ENCODE measurements at places on chromosomes 4 and X.

DNA sequence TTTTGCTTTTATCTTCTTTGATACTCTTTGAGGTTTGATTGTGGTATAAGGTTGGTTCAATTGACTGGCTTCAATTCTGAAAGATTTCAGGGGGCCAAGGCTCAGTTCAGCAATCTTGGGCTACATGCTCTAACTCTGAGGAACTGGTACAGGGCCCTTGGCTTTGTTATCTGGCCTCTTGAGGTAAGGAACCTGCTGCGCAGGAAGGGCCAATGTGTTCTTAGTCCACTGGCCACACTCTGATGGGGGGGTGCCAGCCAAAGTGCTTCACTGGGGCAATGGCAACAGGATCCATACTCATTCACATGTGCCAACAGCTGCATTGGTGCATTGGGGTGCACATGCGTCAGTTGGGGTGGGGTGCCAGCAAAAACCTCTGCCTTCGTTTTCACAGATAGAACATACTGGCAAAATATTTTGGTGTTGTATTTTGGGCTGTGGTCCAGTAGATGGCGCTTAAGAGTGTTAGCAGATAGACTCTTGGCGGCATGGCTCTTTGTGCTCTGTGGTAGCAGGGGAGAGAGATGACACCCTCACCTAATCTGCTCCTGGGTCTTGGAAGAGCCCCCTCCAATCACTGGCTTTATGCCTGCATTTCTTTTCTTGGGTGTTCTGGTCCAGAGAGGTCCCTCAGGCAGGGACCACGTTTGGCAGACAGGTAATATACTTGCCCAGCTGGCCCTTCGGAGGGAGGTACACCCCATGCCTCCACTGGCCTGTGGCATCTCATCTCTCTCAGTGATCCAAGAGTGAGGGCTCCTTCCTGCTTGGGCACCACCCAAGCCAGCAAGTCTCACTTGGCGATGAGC lies 42.9 kb downstream of the NDST3 start:
- peak; percentile 60 for DNase-seq

GRCh38 chr4:154348657-154349056 lies 142.9 kb downstream of the DCHS2 start:
- peak; percentile 44 for DNase-seq

DNA sequence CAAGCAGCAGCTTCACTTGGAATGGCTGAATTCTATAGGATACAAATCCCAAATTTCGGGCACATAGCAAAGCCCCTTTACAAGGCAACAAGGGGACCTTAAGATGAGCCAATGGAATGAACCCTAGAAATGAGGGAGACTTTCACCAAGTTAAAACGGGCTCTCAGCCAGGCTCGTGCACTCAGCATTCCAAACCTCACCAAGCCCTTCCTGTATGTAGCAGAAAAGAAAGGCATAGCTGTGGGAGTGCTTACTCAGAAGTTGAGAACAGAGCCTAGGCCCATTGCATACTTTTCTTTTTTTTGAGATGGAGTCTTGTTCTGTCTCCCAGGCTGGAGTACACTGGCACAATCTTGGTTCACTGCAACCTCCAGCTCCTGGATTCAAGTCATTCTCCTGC lies 10.8 kb upstream of the HERC5 start:
- no peak for DNase-seq

DNA sequence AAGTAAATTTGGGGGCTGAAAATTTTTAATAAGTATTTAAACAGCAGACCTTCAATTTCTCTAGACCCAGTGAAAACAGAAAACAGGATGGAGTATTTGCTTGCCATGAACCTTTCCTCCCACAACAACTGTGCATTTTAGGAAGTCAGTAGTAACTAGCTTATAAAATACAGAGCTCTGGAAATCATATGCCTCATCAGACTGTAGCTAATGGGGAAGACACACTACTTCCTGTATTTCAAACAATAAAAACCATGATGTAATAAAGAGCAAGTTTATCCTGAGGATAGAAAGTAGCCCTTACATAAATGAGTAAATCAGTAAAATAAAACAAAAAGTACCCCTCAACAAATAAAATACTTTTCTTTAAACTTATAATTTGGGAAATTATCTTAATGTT lies 280.1 kb upstream of the ZFP42 start:
- DNase-seq: no peak

DNA sequence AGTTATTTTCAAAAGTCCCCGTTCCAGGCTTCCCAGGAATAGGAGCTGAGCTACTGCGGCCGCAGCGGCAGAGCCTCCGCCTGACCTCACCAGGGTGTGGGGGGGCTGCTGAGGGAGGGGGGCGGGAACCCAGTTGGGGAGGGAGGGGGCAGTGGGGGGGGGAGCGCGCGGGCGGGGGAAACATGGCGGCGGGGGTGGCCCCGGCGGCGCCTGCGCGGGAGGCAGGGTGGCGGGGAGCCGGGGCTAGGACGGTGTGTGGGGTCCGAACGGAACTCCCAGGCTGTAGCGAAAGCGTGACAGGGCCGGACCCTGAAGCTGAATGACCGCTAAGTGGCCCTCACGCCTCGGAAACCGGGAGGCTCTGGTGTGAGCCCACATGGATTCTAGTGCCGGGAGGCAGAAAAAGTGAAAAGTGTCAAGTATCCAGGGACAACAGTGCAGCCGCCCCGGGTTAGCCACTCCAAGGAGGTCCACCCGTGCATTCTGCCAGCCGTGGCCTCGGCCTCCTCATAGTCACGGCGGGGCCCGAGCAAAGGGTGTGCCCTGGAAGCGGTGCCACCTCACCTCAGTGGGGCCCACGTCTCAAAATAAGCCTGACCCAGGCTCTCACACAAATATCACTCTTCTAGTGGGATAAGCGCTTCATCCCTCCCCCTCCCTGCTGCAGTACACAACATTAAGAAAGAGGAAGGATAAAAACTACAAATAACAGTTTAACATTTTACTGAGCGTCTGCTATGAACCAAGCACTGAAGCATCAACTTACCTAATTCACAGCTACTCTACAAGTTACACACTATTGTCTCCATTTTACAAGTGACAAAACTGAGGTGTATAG lies at the start of gene KLHL13:
TSS of gene KLHL13 (minus strand) at position 98 of the 838 bp plus-strand sequence. CDS start 88,337 bp downstream, outside the sequence.
- no peak for DNase-seq

- DNase-seq: no peak
These were observed 48.6 kb downstream of the ADGRL3 start for GRCh38 chr4:61248705-61249104.

DNA sequence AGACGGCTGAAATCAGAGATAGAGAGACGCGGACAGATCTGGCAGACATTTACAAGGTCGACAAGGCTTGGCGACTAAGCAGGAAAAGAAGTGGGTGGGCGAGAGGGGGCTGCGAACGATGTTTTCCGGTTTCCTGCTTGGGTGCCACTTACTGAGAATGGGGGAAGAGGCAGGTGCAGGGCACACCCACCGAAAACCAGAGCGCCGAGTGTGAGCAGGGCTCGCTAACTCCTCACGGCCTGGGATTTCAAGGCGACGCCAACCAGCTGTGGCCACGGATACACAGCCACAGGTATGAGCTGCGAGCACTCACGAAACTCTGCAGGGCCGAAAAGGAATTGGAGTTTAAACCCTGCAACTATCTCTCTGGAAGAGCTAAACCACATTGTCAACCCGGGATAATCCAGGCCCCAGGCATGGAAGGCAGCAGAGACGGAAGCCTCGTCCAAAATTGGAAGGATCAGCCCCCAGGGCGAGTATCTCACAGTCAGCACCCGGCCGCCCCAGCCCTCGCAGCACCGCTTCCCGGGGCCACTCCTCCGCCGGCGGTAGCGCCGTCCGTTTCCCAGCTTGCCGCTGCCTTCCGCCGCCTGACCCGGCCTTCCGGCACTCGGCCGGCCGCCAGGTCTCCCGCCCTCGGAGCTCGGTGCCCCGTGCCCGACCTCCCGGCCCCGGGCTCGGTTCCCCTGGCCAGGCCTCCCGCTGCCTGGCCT lies 778 bp downstream of the CASP3 start:
- DNase-seq: peak; percentile 51

Measured in NAMALWA (cell line).